Effector CD8-positive, alpha-beta T cell (primary cell): ENCODE measurements at places on chromosomes 1 and 21.

DNA sequence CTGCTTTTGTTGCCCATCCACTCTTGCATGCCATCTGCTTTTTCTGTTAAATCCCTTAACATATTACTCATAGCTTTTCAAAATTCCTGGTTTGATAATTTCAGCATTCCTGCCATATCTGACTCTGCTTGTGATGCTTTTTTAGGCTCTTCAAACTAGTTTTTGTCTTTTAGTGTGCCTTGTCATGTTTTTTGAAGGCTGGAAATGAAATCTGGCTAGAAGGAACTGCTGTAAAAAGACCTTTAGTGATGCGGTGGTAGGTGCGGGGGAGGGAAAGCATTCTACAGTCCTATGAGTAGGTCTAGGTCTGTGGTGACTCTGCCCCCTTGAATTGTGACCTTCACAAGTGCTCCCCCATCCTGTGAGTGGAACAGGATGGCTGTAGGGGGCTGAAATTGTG lies 15.0 kb upstream of the S100B start:
- no peak for DNase-seq

DNA sequence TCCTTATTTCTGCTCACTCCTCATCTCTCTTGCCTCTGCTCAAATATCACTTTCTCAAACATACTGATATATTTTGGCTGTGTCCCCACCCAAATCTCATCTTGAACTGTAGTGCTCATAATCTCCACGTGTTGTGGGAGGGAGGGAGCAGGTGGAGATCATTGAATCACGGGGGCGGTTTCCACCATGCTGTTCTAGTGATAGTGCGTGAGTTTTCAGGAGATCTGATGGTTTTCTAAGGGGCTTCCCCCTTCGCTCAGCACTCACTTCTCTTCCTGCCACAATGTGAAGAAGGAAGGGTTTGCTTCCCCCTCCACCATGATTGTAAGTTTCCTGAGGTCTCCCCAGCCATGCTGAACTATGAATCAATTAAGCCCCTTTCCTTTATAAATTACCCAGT lies 26.6 kb downstream of the ZBTB8OS start:
- DNase-seq: no peak

DNA sequence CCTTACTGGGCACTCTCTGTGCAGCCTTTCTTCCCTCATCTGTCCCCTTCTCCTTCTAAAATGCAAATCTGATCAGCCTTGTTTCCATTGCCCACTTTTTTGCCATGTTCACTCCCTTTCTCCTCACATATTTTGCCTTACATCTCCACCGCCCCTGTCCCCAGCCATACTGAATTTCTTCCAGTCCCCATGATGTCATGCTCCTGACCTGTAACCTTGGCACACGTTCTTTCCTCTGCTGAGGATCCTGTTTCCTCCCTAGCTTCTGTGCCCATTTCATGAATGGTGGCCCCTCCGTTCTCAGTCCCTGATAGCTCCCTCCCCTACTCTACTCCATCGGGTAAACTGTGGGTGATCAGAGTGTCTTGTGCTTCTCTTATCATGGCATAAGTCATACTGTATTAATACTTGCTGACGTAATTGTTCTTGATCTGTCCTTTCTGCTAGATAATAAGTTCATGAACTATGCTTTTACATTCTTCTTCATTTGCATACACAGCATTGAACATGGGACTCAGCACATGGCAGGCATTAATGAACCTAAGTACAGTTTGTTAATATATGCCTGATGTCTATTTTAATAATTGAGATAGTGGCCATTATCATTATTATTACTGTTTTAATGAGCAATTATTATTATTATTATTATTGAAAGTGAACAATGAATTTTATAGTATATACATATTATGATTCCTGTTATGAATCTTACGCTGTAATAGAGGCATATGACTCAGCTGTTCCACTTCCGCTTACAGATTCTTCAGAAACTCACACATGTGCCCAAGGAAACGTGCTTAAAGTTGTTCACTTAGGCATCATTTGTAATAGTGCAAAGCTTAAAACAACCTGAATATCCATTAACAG lies 28.5 kb downstream of the MAP3K21 start:
- DNase-seq: no peak

DNA sequence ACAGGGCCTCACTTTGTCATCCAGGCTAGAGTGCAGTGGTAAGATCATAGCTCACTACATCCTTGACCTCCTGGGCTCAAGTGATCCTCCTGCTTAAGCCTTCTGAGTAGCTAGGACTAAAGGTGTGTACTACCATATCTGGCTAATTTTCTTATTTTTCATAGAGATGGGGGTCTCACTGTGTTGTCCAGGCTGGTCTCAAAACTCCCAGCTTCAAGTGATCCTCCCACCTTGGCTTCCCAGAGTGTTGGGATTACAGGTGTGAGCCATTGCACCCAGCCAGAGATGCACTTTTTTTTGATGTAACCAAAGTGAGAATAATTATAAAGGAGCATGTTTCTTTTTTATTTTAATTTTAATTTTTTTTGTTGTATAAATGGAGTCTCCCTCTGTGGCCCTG lies 28.4 kb downstream of the CLIC4 start:
- no peak for DNase-seq

DNA sequence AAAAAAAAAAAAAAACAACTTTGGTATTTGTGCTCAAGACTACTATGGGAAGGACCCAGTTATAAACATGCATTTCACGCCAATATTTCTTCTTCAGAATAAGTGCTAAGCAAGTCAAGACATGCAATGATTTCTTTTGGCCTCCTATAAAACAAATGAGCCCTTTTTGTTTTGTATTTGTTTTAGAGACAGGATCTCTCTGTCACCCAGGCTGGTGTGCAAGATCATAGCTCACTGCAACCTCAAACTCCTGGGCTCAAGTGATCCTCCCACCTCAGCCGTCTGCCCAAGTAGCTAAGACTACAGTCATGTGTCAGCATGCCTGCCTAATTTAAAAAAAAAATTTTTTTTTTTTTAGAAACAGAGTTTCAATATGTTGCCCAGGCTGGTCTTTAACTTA lies 348.7 kb downstream of the PCP4 start:
- DNase-seq: no peak

GRCh38 chr1:36522021-36522420 lies 39.3 kb upstream of the CSF3R start:
- DNase-seq: no peak

DNA sequence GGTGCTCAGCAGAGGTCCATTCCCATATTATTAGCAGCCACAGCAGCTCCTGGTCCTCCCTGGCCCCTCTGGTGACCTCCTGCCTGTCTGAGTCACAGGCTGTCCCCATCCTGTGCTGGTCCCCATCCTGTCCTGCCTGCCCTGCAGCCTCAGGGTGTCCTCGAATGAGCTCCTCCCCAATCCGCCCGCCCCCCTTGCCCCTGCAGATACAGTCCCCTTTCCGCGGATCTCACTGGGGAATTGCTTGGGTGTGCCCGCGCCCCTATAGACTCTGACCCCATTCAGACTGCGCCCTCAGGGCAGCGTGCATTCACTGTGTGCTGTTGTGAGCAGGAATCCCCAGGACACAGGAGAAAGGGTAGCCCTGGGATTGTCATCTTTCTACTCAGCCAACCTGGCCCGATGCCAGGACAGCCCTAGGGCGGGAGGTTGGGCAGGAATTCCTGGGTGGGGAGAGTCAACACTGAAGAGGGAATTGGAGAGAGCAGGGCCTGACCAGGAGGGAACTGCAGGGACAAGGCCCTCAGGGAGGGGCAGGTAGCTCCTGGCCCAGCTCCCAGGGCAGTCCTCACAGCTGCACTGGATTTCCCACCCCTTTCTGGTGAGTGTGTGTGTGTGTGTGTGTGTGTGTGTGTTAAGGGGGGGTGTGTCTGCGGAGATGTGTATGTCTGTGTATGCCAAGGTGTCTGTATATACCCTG lies 1.1 kb upstream of the GUCA2A start:
- no peak for DNase-seq

DNA sequence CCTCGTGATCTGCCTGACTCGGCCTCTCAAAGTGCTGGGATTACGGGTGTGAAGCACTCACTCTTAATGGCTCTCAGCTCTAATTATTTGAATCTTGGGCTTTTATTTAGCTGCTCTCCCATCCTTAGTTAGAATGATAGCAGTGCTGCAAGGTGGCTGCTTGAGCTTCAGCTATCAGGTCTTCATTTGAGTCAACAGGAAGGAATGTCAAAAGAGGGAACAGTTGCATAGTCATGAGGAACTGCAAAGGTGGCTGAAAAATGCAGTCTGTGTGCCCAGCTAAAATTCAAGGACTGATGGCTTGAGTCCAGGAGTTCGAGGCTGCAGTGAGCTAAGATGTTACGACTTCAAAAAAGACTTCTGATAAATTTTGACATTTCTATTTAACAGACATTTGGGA lies 55.6 kb downstream of the UCK2 start:
- DNase-seq: no peak

DNA sequence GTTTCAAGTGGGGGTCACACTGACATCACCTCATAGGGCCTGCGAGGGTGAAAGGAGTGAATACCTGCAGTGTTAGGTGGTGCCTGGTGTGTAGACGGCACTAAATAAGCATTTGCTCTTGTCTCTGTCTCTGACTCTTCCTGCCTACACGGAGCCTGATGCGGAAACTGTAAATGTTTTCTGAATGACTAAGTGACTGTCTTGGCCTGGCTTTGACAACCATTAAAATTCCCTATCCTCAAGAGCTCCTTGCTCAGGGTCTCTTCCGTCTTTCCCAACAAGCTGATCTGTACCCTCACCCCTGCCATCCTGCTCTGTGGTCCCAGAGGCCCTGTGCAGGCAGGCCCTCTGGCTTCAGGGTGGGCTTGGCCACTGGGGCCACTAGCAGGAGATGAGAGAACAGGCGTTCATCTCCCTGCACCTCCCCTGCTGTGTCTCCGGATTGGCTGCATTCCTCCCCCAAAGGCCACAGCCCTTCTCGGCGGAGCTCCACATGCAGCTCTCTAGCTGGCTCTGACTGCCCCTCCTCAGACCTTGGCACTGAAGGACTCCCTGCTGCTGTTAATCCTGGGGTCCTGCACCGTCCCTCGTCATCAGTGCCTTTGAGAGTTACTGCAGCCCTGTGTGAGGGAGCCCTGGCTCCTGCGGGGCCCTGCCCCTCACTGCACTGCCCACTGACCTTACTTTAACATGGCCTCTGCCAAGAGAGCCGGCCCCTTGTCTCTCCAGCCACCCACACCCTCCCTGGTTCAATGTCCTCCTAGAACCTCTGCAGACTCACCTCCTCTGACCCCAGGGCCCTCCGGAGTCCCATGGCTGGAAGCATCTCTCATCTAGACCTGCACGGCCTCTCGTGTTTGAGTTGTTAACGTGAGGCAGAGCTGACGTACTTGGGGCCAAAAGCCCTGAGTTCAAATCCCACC lies 211.1 kb downstream of the MATN1 start:
- DNase-seq: no peak

- DNase-seq: no peak
Measured at GRCh38 chr1:236114076-236114747, 28.1 kb upstream of the GPR137B start.

- DNase-seq: no peak
Measured at GRCh38 chr1:88873737-88874349, 17.5 kb downstream of the GTF2B start.

DNA sequence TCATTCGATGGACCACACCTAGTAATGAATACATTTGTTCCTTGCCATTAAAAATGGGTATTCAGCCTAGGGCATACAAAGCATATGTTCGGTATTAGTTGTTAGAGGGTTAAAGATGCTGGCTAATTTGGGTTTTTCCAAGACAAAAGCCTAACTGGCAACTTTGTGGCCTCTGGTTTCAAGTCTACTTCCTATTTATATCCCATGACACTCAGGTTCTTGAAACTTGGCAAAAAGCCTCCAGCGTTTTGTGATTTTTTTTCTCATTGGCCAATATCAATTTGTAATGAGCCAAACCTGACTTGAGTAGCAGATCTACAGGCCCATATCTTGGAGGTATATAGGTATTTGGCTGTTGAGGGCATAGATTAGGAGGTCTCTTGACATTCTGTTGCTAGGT lies 75.3 kb downstream of the C1orf21 start:
- DNase-seq: no peak

DNA sequence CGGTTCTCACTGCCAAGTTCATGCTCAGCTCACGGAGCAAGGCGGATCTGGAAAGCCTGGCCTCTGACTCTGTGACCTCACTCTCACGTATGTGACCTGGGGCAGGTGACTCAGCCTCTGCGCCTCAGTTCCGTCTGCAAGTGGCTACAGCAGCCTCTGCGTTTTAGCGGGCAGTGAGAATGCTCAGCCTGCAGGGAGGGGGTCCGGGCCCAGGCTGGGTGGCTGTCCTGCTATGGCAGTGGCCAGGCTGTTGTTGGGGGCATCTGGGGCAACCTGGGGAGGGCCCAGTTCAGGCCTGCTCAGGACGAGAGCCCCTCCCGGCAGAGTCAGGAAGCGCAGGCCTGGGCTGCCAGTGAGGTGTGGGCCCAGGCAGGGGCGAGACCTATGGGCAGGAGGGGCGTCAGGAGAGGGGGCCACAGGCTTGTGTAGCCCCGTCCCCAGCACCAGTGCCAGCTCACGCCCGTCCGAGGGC lies 27.9 kb downstream of the ARHGEF16 start:
- DNase-seq: no peak

GRCh38 chr1:20555758-20556120 lies 3.4 kb downstream of the FAM43B start:
- DNase-seq: no peak

DNA sequence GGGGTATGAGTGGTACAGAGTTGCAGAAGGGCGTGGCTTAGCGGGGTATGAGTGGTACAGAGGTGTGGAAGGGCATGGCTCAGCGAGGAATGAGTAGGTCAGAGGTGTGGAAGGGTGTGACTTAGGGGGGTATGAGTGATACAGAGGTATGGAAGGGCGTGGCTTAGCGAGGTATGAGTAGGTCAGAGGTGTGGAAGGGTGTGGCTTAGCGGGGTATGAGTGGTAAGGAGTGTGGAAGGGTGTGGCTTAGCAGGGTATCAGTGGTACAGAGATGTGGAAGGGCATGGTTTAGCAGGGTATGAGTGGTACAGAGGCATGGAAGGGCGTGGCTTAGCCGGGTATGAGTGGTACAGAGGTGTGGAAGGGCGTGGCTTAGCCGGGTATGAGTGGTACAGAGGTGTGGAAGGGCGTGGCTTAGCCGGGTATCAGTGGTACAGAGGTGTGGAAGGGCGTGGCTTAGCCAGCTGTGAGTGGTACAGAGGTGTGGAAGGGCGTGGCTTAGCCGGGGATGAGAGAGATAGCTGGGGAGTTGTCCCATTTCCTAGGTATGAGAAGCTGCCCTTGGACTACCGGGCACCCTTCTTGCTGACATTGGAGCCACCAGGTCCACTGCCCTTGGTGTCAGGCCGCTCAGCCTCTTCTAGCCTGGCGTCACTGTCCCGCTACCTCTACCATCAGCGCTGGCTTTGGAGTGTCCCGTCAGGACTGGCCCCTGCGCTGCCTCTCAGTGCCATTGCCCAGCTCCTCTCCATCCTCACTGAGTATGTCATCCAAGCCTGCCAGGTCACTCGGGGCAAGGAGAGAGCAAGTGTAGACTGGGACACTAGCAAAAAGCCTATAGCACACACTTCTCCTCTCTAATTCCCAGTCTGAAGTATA lies 29.8 kb downstream of the HYI start:
- DNase-seq: no peak

- DNase-seq: no peak
Measured at GRCh38 chr1:173507847-173508209, 30.7 kb downstream of the PRDX6 start.
